Femur (tissue), 1 donor: ENCODE measurements at places on chromosomes 7 and 10.

DNA sequence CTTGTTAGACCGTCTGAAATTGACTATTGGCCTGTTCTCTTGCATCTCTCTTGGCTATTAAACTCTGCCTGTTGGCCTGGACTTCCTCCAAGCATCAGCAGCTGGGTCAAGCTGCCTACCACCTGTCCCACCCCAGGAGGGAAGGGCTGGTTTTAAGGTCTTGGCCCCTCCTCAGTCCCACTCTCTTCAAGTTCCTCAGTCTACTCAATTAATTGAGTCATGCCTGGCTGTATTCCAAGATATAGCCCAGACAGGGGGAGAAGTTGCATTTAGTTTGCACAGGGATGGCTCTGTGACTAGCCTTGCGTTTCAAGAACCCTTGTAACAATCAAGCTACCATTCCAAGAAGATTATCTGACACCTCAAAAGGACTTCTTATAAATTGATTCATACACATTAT is 113.8 kb upstream of the GLI3 start:
- DNase-seq = peak; percentile 79

DNA sequence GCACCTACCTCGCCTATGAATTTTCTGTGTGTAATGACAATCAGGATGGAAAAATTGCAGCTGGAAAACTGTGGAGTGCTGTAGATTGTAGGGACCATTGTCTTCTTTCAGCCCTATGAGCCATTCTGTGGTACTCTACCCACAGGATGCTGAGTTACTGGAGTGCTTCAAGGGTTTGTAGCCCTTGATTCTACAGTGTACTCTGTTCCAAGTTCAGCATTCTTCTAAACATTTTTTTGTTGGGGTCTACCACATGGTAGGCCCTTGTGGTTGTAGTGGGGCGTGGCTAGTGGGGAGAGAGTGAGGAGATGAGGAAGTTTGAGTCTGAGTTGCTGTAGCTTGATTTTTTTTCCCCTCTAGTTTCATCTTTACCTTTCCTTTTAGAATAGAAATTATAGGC is 33.5 kb downstream of the REEP3 start:
- DNase-seq = peak; percentile 77

GRCh38 chr7:134350709-134351108 is 34.0 kb upstream of the SLC35B4 start:
- no peak for DNase-seq

DNA sequence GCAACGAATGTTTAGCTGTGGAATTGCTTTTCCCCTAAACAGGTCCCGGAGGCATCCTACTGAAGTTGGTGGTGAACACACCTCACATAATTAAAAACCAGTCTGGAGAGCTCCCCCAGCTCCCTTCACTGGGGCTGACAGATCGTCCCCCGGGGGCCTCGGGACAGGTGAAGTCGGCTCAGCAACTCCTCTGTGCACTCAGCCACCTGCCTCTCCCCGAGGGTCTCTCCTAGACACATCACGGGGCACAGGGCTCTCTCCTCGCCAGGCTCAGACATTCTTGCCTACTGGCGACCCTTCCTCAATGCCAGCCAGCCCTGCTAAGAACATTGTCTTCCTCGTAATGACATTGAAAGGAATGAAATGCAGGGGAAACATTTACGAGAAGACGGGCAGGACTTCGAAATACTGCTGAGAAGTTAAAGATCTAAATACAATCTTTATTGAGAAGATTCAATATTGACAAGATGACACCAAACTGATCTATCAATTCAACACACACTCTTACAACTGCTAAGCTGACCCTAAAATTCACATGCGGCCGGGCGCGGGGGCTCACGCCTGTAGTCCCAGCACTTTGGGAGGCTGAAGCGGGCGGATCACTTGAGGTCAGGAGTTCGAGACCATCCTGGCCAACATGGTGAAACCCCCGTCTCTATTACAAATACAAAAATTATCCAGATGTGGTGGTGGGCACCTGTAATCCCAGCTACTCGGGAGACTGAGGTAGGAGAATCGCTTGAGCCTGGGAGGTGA is 88.1 kb upstream of the DNAAF5 start:
- no peak for DNase-seq

GRCh38 chr7:92876836-92877235 is 40.5 kb upstream of the CDK6 start:
- DNase-seq = no peak

GRCh38 chr7:131012477-131013031 is 278.5 kb upstream of the KLF14 start:
- no peak for DNase-seq

DNA sequence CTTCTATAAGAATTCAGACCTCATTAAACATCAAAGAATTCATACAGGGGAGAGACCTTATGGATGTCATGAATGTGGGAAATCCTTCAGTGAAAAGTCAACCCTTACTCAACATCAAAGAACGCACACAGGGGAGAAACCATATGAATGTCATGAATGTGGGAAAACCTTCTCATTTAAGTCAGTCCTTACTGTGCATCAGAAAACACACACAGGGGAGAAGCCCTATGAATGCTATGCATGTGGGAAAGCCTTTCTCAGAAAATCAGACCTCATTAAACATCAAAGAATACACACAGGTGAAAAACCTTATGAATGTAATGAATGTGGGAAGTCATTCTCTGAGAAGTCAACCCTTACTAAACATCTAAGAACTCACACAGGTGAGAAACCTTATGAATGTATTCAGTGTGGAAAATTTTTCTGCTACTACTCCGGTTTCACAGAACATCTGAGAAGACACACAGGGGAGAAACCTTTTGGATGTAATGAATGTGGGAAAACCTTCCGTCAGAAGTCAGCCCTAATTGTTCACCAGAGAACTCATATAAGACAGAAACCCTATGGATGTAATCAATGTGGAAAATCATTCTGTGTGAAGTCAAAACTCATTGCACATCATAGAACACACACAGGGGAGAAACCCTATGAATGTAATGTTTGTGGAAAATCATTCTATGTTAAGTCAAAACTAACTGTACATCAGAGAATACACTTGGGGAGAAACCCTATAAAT is 24.1 kb downstream of the ZNF37A start:
- no peak for DNase-seq

DNA sequence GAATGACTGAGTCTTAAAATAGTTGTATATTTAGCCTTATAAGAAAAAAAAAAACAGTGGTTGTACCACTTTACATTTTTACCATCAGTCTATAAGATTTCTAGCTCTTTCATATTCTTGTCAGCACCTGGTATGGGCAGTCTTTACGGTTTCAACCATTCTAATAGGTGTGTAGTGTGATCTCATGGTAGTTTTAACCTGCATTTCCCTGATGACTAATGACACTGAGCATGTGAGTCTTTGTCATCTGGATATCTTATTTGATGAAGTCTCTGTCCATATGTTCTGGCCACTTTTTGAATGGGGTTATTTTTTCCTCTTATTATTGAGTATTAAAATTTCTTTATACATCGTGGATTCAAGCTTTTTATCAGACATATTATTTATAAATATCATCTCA is 365.3 kb upstream of the IGFBP3 start:
- DNase-seq = no peak

DNA sequence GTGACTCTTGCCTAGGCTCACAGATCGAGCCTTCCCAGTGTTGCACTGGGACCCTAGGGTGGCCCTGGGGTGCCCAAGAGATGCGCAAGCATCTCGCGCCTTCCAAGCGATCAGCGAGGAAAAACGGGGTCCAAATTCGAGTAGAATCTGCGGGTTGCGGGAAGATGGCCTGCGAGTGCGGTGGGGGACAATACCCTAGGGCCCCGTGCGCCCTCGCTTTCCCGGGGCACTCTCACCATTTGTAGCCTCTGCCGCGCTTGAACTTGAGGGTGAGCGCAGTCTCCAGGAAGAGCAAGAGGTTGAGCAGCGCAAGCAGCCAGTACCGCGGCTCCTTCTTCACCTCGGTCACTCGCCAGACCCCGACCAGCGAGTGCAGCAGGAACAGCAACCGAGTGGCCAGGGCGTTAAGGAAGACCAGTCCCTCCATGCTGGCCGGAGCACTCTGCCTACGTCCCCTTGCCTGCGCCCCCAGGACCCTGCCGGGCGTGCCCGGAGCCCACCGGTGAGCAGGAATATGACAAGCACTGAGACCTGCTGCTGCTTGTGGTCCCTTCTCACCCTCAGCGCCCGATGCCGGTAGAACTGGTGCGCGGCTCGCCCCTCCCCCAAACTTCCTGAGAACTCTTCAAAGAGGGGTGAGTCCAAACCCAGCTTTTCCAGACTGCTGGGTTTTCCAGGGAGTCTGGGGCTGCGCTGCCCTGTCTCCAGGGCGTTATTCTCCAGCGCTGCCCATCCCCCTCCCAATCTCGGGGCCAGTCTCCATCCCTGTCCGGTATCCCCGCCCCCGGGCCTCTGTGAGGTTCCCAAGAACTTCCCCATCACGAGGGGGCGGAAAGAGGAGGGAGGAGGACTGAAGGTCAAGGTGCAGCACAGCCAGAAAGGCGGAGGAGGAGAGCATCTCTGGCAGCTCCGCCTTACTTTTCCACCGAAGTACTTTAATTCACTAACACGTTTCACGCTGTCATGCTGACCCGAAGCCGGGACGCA is at the start of gene TMEM26:
Gene TMEM26, minus strand, starts transcription at position 727 of the 987 bp plus-strand sequence. Its CDS starts 300 bp downstream, at position 427.
- DNase-seq = peak; percentile 82

GRCh38 chr7:74302745-74303221 is 13.6 kb downstream of the CLIP2 start:
- peak; percentile 56 for DNase-seq

GRCh38 chr10:115706488-115707076 is 566.4 kb downstream of the GFRA1 start:
- no peak for DNase-seq

- DNase-seq = no peak
Measured at GRCh38 chr7:130910949-130911944, 177.2 kb upstream of the KLF14 start.
